ENCODE measurements at places on chromosomes 12 and 14.

- no peak for DNase-seq
These were observed 226.8 kb downstream of the AEBP2 start for GRCh38 chr12:19666070-19666469.

GRCh38 chr14:73870525-73871235 lies 16.0 kb upstream of the ZNF410 start:
- no peak for DNase-seq

- no peak for DNase-seq
These were observed 160.3 kb upstream of the HIF1A start for GRCh38 chr14:61535032-61535431.

DNA sequence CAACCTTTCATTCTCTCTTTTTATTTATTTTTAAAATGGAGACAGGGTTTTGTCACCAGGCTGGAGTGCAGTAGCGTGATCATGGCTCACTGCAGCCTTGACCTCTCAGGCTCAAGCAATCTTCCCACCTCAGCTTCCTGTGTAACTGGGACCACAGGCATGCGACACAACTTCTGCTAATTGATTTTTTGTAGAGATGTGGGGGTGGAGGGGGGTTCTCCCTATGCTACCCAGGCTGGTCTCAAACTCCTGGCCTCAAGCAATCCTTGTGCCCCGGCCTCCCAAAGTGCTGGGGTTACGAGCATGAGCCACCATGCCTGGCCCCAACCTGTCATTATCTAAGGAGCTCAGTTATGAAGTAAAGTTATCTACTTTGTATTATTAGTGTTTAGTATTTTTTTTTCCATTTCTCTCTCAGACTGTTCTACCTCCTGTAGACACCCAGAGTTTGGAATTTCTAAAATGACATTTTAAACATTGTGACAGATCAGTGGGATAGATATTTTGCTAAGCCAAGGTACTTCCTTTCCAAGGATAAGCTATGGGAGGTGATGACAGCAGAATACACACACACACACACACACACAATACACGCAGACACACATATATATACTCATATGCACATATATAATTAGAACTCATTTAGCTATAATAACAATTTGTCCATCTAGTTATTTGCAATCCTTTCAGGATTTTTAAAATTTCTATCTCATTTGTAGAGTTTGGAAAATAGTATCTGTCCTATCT lies 2.1 kb upstream of the USP44 start:
- no peak for DNase-seq

- no peak for DNase-seq
These were observed 146.2 kb downstream of the ATP23 start for GRCh38 chr12:58087423-58088127.

GRCh38 chr14:59344016-59344415 lies 121.2 kb downstream of the GPR135 start:
- DNase-seq = no peak

DNA sequence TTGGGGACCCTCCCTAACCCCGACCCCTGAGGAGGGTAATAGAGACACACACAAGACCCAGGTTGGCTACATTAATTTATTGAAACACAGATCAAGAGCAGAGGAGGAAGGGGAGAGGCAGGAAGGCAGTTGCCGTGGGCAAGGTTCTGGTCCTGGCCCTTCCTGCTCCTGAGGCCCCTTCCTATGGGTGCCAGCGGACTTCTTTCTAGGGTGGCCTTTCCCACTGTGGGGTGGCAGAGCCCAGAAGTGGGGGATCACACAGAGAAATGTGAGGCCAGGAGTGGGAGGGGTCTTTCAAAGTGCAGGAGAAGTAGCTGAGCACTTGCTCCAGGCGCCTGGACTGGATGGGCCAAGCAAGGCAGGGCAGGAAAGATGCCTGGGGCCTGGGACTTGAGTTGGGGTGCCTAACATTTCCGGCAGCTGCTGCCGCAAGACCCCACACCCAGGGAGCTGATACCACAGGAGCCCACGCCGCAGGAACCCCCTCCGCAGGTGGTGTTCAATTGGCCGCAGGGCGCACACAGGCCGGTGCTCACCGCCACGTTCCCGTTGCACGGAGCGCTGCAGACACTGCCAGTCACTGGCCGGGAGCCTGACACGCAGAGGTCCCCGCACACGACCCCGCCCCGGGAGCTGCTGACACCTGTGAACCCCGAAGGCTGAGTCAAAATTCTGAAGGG lies 5.3 kb downstream of the KRT81 start:
- no peak for DNase-seq

GRCh38 chr12:14958361-14959125 lies 2.9 kb downstream of the ARHGDIB start:
- DNase-seq = no peak

All from iPS DF 6.9 (cell line).